ENCODE measurements at places on chromosomes 3 and 15.

DNA sequence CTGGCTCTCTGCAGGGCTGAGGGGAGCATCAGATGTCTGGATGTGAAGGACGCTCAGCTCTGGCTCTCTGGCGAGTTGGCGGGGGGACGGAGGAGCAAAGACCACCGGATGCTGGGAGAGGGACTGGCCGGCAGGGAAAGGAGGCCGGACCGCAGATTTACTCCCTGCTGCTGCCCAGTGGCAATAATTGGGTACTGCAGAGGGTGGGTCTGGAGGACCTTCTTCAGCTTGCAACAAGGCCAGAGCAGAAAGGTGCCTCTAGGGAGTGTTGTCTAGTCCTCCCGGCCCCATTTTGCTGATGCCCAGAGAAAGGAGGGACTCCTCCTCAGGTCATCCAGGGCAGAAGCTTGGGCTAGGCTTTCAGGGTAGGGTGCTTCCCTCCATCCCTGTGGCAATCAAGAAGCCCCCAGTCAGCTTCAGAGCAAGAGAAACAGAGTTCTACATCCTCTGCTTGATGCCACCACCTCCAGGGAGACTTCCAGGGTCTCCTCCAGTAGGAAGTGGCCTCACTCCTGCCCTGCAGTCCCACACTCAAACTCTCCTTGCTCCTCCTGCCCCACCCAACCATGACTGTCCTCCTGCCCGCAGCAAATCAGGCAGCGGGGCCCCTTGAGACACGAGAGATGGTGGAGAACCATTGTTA lies 20.3 kb upstream of the CSPG4 start:
- peak; percentile 13 for DNase-seq

- DNase-seq: no peak
These were observed 71.0 kb upstream of the MDFIC2 start for GRCh38 chr3:70383360-70383831.

DNA sequence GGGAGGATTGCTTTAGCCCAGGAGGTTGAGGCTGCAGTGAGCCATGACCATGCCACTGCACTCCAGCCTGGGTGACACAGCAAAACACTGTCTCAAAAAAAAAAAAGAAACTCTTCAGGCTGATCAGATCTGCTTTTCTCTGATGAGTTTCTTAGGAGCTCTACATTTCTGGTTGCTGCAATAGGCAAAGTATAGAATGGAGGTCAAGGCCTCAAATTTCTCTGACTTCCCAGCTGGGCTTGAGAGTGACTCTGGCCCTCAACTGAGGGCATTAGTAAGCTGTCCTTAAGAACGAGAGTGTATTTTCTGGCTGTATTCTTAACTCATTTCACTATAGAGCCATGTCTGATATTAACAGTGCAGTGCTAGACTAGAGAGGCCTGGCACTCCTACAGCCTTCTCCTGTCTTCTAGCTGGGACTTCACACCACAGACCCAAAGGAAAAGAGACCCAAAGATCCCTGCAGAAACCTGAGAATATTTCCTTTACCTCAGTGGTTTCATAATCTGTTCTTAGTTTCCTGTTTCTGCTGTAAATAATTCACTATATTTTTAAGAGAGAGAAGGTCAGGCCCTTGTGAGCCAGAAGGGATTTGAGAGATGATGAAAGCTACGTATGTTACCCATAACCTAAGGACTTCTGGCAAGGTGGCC lies 2.0 kb upstream of the NR1I2 start:
- no peak for DNase-seq

- no peak for DNase-seq
These were observed 45.2 kb downstream of the KLHL25 start for GRCh38 chr15:85749261-85750151.

- DNase-seq: no peak
These were observed 851.9 kb upstream of the ALCAM start for GRCh38 chr3:104514776-104515175.

- no peak for DNase-seq
These were observed 69.8 kb downstream of the SQOR start for GRCh38 chr15:45704329-45705249.

GRCh38 chr3:96491868-96492267 lies 322.5 kb upstream of the EPHA6 start:
- DNase-seq: no peak

- DNase-seq: no peak
These were observed 69.5 kb downstream of the LRRC49 start for GRCh38 chr15:70962084-70962483.

DNA sequence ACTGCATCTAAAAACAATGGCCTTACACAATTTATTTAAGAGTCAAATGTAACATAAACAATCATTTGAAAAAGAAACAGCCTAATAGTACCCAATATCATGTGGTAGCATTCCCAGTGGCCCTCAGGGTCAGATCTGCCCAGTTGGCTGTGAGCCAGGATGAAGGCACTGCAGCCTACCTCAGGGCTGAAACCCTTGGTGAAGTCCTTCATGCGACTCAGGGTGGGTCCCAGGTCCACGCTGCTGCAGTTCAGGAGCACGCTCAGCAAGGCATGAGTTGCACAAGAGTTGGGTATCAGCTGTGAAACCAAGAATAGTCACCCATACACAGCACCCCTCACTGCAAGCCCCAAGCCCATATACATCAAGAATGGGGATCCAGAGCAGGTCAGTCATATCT lies 37.1 kb downstream of the SEMA3G start:
- no peak for DNase-seq

- DNase-seq: no peak
These were observed 54.1 kb upstream of the GRIP2 start for GRCh38 chr3:14594234-14594633.

DNA sequence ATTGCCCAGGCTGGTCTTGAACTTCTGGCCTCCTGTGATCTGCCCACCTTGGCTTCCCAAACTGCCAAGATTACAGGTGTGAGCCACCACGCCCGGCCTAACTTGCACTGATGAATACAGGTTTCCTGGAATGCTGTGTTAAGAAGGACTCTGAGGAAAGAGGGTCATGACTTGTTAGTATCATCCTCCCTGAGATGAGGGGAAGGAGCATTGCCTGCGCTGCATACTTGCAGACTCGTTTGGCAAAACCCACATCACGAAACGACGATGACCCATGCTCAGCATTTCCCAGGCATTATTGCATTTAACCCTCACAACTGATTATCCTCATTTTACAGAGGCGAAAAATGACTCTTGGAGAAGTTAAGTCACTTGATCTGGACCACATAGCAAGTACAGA lies 18.9 kb downstream of the COLQ start:
- DNase-seq: no peak

DNA sequence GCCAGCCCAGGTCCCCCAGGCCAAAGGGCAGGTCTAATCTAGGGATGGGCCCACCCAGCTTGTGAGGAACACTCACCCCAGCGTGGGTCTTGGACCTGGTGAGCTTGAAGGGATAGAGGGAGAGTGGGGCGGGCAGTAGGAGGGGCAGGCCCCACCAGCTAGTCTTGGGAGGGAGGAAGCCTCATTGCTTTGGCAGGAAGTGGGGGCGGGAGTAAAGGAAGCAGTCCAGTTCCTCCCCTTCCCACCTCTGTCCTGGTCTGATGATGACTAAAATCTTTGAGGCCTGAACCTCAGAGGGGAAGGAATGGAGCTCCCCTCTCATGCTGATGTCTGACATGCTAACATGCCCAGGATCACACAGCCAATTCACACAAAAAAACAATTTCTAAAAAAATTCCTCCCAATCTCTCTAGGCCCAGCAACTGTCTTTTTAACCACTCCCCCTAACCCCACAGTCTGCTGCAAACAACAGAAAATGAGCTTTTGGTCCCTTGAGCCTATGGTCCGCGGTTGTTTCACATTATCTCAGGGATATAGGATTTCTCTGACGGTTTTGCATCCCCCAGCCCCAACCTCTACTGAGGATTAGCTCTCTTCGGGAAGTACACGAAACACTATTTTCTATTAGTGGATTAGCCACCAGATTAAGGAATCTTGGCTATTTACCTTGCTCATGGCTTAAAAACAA lies 30.7 kb upstream of the DUSP7 start:
- no peak for DNase-seq

- no peak for DNase-seq
These were observed 24.3 kb downstream of the VIPR1 start for GRCh38 chr3:42526616-42527367.

DNA sequence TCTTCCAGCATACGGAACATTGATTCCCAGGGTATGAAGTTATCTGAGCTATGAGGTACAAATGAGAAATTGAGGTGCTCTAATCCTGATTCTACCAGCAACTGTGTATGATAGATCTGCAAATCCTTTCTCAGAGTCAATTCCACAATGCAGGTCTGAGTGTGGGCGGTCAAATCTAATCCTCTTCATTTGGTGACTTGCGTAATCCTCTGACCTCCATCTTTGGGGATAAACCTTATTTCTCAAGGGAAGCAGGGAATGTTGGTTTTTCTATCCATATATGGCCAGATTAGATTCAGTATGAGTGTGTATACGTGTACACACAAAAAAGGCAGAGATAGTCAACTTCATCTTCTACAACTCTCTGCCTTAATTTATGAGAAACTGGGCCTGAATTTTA lies 348.4 kb upstream of the IL12A start:
- DNase-seq: no peak

DNA sequence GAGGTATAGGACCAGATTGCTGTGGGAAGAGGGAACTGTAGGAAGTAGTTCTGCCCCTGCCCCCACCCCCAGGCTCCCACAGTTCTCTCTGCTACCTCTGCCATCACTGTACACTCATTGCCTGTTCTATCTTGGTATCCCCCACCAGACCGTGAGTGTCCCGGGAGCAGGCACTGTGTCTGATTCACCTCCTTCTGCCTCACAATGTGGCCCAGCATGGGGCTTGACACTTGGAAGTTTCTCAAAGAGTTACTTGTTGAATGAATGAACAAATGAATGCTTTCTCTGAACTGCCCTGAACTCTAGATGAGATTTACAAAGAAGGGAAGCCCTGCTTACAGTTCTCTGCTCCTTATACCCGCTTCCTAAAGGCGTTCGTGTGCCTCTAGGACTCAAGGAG lies 27.1 kb upstream of the PIK3CB start:
- no peak for DNase-seq

DNA sequence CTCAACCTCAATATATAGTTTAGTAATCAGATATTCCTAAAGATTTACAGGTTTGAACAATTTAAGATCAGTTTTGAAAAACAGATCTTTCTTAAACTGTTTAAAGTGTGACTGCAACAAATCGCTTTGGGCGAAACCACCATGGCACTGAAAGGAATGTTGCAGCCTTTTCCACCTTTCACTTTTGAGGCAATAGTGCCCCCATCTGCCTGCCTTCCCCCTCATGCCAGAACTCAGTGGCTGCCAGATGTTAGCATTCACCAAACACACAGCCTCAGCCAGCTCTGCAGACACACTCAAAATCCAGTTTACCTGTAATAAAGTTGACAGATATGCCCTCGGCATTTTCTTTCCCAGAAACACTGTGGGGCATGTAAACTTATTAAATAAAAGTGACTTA lies 3.3 kb downstream of the LYSMD4 start:
- DNase-seq: no peak

DNA sequence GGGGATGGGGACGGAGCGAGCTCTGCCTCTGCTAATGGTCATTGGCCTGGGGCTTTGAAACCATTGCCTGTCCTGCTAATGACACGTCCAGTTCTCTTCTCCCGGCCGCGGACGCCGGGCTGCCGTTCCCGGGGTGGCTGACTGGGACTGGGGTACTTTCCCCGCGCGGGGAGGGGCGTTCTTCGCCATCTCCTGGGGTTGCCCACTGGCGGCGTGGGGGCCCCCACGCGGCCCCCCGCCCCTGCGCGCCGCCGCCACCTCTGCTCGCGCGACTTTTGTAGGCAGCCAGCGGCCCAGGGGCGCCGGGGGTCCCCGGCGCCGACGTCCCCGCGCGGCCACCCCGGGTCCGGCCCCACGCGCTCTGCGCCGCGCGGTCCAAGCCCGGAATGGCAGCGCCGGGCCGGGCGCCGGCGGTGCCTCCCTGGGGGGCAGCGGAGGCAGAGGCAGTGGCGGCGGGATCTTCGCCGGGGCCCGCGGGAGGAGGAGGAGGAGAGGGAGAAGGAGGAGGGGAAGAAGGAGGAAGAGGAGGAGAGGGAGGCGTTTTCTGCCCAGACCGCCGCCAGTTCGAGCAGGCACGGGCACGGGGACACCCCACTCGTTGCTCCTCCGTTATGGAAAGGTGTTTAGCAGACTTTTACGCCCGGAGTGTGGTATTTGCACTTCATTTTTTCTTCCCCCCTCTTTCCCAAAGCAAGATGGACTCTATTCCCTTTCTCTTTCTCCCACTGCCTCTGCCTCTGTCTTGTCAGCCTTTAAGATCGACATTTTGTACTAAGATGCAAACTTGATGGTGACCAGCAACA lies 2.3 kb downstream of the BBX start:
- peak; percentile 16 for DNase-seq

GRCh38 chr3:181689546-181689945 lies 22.2 kb upstream of the SOX2 start:
- DNase-seq: no peak

DNA sequence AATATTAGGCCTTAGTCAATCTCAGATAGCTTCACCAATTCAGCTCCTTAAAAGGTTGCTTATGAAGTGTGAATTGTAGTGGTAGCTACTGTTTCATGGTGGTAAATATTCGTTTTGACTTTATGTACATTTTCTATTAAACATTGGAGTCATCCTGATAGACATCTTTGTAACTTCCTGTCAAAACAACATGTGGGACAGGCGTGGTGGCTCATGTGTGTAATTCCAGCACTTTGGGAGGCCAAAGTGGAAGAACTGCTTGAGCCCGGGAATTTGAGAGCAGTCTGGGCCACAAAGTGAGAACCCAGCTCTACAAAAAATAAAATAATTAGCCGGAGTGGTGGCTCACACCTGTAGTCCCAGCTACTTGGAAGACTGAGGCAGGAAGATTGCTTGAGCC lies 2.0 kb upstream of the TRIM59 start:
- no peak for DNase-seq

- DNase-seq: no peak
These were observed 249.5 kb upstream of the AZI2 start for GRCh38 chr3:28598165-28598564.

DNA sequence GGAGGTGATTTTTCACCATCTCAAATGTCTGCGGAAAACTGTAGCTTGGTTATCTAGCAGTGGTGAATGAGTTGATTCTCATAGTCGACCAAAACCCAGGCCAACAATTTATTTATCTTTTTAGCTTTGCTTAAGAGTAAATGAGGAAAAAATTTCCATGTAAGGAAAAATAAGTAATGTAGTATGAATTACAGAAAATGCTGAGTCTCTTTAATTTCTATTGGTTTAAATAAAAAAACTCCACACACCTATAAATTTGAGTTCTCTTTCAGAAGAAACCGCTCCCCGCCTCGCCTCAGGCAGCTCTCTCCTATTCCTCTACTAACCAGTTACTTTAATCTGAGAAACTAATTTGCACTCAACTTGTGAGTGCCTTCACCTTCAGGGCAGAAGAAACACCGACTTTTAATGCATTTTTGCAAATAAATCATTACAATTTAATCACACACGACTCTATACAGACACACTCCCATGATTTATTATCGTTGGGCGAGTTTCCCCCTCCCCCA lies 540 bp upstream of the RSRC1 start:
- DNase-seq: no peak

Measured in NCI-H748 treated with DMSO at 0.1 percent for 48 hours (cell line).